Thymus (tissue), 14 donors: ENCODE measurements at places on chromosomes 1 and 21.

- DNase-seq: no peak
Observed at GRCh38 chr21:27132266-27132665, 165.4 kb upstream of the ADAMTS5 start.

GRCh38 chr21:34022627-34023335 lies 50.6 kb upstream of the MRPS6 start:
- DNase-seq: no peak

GRCh38 chr1:40315795-40316594 lies 1.1 kb downstream of the COL9A2 start:
- no peak for DNase-seq

GRCh38 chr1:201883266-201883665 lies 5.4 kb upstream of the SHISA4 start:
- DNase-seq: no peak

GRCh38 chr1:159214149-159214760 lies 9.6 kb downstream of the ACKR1 start:
- peak; percentile 19 for DNase-seq

- DNase-seq: no peak
Observed at GRCh38 chr1:209542585-209542984, 40.9 kb upstream of the CAMK1G start.

GRCh38 chr1:23801338-23801748 lies 789 bp upstream of the GALE start:
- no peak for DNase-seq

DNA sequence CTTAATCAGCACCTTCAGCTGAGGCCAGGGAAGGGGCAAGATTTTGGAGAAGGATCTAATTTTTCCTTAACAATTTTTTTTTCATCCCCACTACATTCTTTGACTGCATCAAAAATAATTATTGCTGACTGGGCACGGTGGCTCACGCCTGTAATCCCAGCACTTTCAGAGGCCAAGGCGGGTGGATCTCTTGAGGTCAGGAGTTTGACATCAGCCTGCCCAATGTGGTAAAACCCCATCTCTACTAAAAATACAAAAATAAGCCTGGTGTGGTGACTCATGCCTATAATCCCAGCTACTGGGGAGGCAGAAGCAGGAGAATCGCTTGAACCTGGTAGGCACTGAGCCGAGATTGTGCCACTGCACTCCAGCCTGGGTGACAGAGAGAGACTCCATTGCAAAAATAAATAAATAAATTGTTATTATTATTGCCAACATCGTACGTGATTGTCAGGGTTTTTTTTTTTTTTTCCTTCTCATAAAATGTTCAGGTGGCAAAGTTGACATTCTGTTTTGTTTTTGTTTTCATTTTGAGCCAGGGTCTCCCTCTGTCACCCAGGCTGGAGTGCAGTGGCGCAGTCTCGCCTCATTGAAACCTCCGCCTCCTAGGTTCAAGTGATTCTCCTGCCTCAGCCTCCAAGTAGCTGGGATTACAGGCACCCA lies 37.3 kb upstream of the MORC3 start:
- DNase-seq: no peak

DNA sequence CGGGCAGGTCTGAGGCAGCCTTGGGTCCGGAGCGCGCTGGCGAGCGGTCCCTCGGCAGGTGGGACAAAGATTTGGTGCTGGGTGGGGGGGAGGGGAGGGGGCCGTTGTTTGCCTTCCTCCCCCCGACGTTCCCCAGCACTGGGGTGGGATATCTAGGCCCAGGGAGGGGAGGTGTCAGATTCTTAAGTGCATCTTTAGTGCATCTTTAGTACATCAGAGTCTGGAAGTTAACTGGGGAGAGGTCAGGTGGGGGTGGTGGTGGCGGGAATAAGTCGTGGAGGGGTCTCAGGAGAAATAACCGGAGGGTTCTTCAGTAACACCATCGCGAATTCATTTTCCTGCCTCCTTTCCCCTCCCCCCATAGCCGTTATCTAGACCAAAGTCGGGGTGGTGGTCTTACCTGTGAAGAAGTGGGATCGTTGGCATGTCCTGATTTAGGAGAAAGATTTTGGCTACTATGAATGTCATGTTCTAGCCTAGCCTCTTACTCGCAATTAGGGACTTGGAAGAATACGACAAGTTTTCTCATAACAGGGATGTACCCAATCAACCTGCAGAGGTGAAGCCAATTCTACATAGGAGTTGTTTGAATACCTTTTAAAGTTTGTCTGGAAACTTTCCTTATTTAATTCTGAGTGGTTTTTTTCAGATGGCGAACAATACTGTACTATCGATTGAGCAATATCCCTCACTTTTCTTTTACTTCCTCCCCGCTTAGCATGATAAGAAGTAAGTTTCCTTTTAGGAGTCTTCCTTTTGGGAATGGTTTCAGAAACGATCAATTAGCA lies 886 bp downstream of the ZMYM4 start:
- DNase-seq: no peak

- peak; percentile 48 for DNase-seq
Observed at GRCh38 chr1:228794173-228794572, 58.9 kb downstream of the RHOU start.

DNA sequence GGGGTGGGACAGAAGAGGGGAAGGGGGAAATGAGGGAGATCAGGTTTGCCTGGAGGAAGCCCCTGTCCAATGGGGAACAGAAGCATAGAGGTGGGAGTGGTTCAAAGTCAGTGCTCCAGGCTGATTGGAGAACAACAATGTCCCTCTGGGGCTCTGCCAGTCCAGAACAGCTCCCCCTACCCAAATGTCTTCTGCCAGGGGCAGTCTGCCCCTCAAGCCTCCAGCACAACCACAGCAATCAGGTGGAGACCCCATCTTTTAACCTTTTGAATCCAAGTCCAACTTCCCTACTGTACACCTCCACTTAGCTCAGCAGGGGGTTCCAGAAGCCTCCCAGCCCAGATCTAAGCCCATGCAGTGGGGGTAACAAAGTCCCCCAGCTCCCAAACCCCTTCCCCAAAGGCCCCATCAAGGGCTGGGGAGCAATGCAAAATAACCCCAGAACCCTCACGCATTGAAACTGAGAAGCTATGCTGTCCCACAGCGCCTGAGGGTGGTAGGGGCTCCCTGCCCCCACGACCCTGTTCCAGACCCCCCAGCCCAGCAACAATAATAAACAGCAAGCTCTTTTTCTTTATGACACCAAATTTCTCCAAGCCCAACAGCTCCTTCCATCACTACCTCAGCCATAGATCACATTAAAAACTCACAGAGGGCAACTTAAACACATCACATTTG lies 3.3 kb downstream of the AHDC1 start:
- DNase-seq: no peak

DNA sequence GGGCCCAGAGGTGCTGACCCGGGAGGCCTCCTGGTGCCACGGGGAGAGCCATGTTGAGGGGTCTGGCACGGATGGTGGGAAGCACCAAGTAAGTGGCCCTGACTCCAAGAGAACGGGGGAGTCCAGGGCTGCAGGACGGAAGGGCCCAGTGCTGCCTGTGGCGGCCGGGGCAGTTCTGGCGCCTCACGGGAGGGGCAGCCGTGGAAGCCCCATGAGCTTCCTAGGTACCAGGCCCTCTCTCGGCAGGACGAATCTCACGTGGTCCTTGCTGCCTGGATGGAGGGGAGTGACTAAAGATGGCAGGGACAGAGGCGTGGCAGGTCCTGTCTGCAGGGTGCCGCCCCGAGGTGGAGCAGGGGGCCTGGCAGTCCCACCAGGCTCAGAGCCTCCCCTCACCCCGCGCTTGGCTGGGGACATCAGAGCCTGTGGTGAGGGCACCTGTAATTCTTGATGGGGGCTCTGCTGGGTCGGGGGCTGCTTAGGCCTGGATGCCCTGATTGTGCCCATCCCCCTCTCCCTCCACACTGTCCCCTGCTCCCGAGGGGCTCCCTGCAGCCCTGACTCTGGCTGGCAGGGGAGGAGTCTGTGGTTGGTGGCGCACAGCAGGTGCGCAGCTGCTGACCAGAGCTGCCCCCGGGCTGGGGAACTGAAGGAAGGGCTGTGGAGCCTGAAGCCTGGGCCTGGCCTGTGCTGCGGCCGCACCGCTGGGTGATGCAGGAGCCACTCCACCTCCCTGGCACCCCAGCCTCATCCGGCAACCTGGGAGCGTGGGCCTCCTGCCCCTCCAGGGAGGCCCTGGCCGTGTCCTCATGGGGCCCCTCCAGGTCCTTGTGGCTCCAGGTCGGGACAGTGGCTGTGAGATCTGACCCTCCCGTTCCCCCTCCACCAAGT lies 31.4 kb downstream of the POFUT2 start:
- no peak for DNase-seq

DNA sequence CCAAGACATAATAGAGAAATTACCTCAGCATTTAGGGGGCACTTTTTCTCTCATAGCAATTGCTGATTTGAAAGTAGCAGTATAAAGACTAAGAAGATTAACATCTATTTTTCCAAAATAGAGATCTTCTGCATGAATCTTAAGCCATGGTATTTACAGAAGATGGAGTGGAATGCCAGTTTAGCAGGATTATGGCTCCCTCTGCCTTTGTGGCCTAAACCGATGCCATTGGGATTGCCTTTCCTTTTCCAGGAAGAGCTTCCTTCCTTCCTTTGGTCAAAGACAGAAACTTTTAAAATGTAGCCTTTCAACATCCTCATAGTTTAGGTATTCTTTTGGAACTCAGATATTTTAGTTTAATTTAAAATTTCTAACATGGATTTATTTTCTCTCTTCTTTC lies 39.4 kb downstream of the CFHR5 start:
- DNase-seq: no peak
